ENCODE measurements at places on chromosomes 4 and X.

GRCh38 chrX:31796624-31797023 lies 724.8 kb upstream of the FTHL17 start:
- no peak for DNase-seq

GRCh38 chr4:137881641-137882040 lies 349.3 kb upstream of the PCDH18 start:
- DNase-seq: no peak

GRCh38 chr4:11106190-11106589 lies 322.5 kb downstream of the HS3ST1 start:
- no peak for DNase-seq

- DNase-seq: no peak
Measured at GRCh38 chr4:120085705-120086104, 19.1 kb upstream of the MAD2L1 start.

DNA sequence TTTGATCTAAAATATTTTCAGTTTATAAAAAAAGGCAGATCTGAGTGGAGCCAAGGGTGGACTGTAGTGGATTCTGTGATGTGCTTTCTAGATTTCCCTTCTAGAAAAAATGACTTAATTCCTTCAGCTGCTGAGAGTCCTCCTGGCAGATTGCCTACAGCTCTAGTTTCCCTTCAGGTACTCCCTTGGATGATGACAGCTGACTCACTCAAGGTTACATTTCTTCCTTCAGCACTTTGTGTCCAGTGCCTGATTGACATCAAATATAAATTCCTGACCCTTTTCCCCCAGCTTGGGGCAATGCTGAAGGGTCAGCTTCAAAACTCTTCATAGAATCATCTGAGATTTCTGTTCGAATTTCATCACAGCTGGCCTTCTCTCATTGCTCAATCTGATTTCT lies 161.7 kb downstream of the EMCN start:
- DNase-seq: no peak

DNA sequence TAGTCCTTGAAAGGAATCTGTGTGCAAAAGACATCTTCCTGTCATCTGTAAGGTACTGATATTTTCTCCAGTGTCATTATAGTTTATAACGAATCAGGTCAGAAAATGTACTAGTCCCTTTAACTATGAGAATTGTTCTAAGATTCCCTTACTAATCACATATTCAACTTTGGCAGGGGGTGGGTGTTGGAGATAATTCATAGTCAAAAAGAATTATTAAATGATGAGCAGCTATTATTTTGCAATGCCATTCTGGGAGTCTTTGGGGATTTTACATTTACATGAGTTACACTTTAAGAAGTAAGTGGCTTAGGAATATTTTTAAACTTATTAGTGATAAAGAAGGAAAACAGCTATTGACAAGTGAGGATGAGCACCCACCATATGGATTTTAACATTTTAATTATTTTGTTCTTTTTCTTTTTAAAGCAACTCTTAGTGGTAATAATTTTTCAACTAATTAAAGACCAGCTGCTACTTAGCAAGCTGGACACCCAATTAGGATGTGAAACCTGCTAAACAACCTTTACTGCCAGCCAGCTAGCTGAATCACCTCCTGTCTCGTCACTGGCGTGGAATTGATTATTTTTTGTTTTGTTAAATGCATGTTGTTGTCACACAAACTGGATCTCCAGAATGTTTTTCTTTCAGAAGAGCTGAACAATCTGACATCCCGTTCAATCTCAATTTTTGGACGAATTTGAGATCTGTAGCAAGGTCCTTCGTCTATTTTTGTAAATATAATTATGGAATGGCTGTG lies 219.2 kb downstream of the ARAP2 start:
- DNase-seq: no peak

GRCh38 chrX:137171626-137172025 lies 137.8 kb upstream of the GPR101 start:
- no peak for DNase-seq

GRCh38 chrX:18377796-18378195 lies 23.3 kb upstream of the SCML2 start:
- no peak for DNase-seq

DNA sequence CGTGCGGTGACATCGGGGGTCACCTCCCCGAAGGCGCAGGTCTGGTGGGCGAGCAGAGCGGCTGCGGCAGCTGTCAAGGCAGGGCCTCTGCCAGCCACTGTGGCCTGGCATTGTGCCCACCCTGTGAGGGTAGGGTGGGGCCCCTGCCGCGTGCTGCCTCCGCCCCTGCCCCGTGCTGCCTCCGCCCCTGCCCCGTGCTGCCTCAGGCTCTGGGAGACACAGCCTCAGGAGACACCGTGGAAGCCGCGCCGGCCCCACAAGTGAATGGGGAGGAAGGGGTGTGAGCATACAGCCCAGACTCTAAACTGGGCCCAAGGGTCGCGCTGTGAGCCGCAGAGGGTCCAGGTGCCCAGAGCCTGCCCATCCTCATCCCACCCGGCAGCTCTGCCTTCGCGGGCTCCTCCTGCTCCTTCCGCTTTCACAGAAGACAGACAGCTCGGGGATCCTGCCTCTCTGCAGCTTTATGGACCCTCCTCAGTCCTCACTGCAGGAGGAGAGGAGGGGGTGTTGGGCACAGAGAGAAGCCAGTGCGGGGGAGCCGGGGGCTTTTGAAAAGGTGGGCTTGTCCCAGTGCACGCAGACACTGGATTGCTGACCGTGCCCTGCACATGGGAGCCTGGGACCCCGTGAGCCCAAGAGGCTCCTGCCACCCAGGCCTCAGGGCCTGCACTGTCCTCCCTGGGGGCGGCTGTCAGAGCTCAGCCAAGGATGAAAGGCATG lies 27.4 kb downstream of the PCGF3 start:
- DNase-seq: no peak

DNA sequence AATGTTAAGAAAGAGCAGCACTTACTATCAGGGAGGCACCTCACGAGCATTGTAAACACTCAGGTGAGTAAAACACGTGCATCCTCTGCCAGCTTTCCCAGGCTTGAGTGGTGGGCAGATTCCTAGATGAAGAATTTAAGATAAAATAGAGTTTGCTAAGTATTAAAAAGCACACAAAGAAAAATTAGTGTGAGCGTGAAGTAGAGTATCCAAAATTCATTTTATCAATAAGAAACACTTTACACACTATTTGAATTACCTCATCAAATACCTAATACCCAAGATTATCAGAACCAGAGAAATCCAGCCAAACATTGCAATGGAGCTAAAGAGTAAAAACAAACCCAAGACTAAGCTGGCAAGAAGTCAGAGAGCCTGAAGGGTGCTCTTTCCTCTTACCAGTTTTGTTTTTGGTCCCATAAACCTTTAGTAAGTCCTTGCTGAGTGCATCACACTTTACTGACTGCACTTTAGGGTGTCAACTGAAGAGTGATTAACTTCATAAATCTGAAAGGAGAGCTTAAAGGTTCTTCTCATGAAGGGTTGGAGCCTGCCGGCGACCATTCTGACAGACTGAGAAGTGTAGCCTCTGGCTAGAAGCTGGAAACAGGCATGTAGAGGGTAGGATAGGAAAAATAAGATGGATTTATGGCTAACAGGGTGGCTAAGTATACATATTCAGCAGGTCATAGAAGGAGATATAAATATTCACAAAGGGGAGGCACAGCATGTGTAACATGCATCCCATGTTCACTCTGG lies 151.1 kb downstream of the SLC7A11 start:
- no peak for DNase-seq

DNA sequence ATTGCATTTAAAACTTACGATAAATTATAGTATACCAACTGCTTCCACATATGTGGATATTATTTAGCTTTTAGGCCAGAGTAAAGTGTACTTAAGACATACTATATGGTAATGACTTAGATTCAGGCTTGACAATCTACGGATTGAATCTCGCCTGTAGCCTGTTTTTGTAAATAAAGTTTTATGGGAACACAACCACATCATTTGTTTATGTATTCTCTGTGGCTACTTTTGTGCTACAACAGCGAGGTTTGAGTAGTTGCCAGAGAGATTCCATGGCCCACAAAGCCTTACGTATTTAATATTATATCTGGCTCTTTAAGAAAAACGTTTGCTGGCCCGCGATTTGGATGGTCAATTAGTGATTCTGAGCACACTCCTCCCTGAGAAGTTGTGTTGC lies 37.6 kb downstream of the HHIP start:
- DNase-seq: no peak

DNA sequence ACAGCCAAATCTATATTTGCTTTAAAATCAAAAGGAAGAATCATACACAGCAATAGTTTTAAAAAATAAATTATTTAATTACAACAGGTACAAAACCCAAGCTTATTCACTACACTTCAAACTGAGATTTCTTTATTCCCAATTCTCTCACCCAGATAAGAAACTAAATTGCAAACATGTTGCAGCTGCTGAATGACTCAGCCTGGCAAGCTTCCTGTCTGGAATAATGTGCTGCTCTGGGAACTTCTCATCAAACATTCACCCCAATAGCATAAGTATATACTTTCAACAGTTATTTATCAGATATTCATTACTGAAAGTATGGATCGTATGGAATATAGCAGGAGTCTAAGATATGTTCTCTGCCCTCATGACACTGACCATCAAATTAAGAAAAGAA lies 43.0 kb upstream of the GABRA2 start:
- no peak for DNase-seq

GRCh38 chrX:1190596-1191145 lies 21.8 kb downstream of the CRLF2 start:
- no peak for DNase-seq

GRCh38 chrX:11264925-11265324 lies 28.3 kb upstream of the AMELX start:
- DNase-seq: no peak

DNA sequence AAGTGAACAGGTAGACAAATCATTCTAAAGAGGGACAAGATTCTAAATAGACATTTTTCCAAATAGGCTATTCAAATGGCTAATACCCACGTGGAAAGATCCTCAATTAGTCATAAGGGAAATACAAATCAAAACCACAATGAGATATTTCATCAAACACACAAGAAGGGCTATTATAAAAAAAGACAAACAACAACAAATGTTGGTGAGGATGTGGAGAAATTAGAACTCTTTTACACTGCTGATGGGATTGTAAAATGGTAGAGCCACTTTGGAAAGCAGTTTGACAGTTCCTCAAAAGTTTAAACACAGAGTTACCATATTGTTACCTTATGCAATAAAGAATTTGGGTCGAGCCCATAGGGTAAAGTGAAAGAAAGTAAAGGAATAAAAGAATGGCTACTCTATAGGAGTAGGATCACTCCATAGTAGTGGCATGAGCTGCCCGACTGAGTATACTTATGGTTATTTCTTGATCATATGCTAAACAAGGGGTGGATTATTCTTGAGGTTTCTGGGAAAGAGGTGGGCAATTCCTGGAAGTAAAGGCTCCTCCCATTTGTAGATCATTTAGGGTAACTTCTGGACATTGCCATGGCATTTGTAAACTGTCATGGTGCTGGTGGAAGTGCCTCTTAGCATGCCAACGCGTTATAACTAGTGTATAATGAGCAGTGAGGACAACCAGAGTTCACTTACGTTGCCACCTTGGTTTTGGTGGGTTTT lies 58.9 kb upstream of the FAM9C start:
- no peak for DNase-seq

DNA sequence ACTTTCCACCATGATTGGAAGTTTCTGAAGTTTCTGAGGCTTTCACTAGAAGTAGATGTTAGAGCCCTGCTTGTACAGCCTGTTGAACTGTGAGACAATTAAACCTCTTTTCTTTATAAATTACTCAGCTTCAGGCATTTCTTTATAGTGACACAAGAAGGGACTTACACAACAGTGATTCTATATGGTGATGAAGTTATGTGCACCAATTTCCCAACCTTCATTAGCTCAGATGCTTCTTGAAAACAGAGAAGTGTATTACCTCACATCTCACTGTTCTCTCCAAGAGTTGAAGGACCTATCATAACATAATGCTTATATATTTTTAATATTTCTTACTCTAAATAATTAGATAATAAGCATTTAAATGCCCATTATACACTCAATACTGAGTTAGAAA lies 202.1 kb upstream of the ANXA10 start:
- no peak for DNase-seq

GRCh38 chrX:131219271-131219670 lies 69.8 kb downstream of the IGSF1 start:
- DNase-seq: no peak

- no peak for DNase-seq
Measured at GRCh38 chr4:101156619-101157310, 190.6 kb downstream of the PPP3CA start.
